NCI-H226 (cell line): ENCODE measurements at places on chromosomes 2 and 18.

DNA sequence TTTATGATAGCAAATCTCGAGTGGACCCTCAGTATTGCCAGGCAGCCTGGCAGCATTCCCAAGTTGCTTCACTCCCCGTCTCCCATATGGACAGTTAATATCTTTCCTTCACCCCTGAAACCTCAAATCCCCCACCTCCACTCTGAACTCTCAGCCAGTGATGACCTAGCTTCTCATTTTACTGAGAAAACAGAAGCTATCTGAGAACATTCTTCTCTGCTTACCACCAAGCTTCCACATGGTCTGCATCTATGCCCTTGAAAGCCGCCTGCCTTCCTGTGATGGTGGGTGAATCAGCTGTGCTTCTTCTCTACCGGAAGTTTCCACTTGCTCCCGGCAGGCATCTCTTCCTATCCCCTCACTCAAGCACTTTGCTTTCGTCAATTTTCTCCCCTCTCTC lies 529.2 kb downstream of the EPHA4 start:
- no peak for DNase-seq

DNA sequence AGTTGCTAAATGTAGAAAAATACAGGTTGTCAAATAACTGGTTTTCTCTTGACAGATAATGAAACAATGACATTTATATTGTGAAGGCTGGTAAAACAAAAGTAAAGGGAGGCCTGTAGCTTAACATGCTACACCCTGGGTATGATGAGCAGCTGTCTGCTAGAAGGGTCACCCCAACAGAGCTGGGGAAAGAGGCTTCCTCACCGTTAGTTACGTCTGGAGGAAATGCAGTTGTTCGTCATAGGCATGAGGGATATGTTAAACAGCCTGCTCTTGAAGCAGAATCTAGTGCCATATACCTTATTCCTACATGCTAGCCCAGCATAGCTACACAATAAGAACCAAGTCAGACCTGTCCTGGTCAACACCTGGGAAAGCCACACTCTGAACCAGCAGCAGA lies 49.9 kb downstream of the LPIN2 start:
- no peak for DNase-seq

- no peak for DNase-seq
Measured at GRCh38 chr18:21255211-21255610, 13.2 kb downstream of the GREB1L start.

DNA sequence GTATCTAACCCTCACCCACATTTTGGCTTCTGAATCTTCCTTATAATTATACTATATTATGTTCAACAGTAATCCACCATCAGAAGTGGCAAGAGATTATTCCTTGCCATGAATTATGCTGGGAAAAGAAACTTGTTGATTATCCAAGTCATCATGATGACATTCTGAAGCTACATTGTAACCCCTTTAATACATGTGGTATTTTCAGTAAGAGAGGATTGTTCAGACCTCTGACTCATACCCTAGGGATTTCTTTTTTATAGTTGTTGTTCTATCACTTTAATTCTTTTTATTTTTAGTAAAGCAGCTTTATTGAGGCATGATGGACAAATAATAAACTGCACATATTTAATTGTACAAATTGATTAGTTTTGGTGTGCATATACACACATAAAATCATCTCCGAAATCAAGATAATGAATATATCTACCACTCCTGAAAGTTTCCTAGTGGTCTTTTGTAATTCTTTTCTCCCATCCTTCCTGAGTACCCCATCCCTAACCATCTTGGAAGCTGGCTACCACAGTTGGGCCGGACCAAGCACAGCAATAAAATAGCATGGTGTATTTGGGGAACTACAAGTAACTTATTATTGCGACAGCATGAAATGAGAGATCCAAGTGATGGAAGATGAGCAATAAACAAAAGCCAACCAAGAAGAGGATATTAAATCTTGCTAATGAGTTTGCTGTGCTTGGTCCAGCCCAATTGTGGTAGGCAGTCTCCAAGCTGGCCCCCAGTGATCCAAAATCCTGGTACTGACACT lies 159.9 kb downstream of the BARD1 start:
- DNase-seq: no peak

GRCh38 chr18:36338403-36338933 lies 41.0 kb downstream of the FHOD3 start:
- no peak for DNase-seq

DNA sequence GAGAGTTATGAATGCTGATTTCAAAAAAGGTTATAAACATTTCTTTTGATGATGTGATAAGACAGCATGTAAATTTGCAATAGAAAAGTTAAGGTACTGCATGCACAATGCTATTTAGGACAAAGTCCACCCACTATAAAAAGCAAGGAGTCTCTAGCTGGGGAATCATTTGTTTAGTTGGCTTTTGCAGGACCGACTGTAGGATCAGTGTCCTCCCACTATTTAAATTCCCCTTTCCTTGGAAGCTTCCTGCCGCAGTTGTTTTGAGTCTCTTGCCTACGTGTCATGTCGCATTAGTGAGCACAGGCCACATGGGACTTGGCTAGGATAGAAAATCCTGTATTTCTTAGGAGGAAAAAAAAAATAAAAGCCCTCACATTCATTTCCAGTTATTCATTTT lies 13.1 kb downstream of the QPCT start:
- DNase-seq: no peak

GRCh38 chr2:84838434-84839145 lies 42.3 kb downstream of the TRABD2A start:
- DNase-seq: no peak

DNA sequence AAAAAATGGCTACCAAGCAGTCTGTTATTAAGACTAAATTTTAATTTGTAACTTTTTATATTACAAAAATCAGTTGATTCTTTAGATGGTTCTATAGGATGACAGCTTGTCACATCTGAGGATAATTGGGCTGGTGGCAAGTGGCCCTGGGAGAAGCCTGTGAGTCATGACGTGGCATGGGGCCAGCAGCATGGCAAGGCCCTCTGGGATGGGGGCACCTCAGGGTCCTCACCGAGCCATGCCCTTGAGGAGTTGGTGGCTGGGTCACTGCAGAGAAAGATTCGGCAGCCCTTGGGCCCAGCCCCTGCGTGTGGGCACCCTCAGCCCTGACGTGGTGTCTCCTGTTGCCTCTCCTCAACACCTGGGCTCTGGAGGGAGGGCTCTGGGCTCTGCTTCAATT lies 49.7 kb downstream of the STK25 start:
- no peak for DNase-seq

- no peak for DNase-seq
Measured at GRCh38 chr2:240917684-240918257, 11.6 kb downstream of the CROCC2 start.

GRCh38 chr2:74516650-74517049 lies 2.4 kb downstream of the TLX2 start:
- DNase-seq: no peak

DNA sequence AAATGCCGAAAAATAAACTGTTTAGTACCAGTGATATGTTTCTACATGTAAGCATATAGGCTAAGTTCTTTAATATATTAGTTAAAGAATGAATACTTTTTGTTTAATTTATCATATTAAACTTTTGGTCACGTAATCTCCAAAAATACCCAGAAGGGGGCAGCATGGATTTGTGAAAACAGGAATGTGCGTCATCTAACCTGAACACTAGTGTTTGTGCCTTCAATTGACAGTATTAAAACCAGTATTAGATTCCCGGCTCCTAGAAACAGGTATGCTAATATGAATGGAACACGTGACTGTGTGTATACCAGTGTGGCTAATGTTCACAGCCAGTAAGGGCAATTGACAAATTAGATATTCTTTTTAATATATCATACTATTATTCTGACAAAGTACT lies 51.8 kb downstream of the WDR7 start:
- no peak for DNase-seq

DNA sequence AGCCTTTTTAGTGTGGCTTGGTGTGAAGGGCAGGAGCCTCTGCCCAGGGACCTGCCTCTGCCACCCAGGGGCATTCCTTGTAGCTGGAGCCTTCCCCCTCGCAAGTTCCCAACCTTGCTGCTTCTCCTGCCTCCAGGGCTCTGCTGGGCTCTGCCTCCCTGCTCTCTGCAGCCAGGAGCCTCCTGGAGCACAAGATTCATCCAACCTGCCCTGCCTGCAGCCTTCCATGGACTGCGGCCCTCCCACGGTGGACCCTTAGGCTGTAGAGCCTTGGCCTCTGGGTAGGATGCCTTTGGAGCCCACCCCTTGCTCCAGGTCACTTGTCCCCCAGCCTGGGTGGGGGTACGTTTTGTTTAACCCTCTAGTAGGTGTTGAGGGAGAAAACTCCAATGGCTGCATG lies 2.5 kb downstream of the SLC66A3 start:
- no peak for DNase-seq

DNA sequence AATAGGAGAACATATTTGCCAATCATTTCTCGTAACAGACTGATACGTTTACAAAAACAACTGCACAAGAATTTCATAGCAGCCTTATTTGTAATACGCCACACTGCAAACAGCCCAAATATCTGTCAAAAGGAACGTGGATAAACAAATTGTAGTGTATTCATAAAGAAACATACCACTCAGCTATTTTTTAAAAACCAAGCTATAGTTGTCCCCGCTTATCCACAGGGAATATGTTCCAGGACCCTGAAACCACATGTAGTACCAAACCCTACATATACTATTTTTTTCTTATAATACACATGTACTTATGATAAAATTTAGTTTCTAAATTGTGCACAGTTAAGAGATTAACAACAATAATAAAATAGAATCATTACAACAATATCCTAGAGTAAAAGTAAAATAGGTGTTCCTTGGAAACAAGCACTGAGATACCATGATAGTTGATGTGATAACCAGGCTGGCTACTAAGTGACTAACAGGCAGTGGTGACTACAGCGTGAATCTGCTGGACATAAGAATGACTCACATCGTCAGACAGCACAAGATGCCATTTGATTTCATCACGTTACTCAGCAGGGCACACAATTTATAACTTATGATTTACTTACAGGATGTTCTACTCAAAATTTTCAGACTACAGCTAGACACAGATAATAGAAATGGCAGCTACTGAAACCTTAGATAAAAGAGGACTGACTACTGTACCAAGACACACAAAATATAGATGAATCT lies 367.4 kb downstream of the NCKAP5 start:
- DNase-seq: peak; percentile 29

DNA sequence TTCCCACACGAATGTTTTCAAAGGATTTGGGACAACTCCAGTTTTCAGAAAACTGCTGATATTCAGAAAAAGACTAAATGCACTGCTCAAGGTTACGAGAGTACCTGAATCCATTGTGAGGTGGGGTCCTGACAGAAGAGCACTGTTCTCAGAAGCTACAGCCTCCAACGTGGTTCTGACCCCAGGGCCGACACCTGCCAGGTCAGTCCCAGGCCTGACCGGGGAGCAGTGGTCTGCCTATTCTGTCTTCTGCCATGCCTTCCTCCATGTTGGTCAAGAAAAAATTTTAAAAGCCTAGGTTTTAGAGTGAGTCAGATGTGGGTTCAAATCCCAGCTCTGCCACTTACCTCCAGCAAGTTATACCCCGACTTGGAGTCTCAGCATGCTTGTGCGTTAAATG lies 212.3 kb downstream of the BCL11A start:
- DNase-seq: no peak

DNA sequence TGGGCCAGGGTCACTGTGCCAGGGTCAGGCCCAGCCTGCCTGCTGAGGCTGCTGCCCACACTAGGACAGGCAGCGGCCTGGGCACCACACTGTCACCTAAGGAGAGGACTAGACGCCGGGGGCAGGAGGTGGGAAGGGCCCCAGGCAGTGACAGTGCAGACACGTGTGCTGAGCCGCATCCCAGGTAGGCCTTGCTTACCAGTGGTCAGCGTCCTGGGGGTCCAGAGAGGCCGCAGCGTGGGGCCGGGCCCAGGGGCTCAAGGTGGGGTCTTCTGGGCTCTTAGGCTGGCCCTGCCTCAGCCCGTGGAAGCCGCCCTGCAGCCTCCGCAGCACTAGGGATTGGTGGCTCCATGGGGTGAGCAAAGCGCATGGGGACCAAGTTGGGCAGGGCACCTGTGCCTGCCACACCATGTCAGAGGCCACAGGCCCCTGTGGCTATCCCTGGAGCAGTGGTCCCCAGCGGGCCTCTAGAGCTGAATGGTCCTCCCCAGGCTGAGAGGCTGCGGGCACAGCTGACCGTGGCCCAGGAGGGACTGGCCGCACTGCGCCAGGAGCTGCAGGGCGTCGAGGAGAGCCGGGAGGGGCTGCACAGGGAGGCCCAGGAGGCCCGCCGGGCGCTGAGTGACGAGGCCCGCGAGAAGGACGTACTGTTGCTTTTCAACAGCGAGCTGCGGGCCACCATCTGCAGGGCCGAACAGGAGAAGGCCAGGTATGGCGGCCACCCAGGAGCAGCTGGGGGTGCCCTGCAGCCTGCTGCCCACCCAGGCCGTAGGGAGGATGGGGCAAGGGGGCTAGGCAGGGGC lies 35.2 kb upstream of the SNED1 start:
- no peak for DNase-seq

- DNase-seq: no peak
Measured at GRCh38 chr2:40877734-40878288, 425.9 kb upstream of the SLC8A1 start.

GRCh38 chr2:20012282-20013125 lies at the start of gene MATN3:
Gene MATN3 (minus strand): TSS chr2:20012668. CDS start chr2:20012631, 37 bp downstream.
- peak; percentile 17 for DNase-seq

DNA sequence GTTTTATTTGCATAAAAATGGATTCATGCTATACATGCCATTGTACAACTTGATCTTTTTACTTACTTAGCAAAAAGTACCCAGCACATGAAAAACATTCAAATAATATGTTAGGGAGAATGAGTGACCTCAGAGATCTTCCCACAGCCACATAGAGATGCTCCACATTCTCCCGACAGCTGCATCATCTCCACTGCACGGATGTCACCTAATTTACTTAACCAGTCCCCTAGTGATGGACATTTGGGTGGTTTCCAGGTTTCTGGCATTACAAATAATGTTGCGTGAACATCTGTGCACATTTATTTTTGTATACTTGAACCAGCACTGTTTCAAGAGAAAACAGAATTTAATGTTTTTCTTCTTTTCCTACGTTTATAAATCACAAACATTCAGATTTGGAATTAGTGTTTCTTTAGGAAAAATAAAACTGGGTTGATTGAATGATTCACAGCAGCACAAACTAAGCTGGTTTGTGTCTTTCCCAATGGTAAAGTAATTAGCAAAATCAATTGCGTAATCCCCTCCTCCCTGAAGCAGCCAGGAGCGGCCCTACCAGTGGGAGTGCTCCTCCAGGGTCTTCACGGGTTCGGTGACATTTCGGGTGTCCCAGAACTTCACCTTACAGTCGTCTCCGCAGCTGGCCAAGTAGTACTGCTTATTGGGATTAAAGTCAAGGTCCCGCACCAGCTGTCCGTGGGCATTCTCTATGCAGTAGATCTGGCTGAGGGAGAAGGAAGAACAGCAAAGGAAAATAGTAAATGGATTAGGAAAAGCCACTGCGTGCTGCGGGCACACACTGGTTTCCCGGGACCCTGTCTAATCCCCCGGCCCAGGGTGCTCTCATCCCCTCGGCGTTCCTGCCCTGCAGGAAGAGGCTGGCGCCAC lies 183.9 kb downstream of the EIPR1 start:
- no peak for DNase-seq

- no peak for DNase-seq
Measured at GRCh38 chr2:100460904-100461530, 9.3 kb upstream of the NMS start.

DNA sequence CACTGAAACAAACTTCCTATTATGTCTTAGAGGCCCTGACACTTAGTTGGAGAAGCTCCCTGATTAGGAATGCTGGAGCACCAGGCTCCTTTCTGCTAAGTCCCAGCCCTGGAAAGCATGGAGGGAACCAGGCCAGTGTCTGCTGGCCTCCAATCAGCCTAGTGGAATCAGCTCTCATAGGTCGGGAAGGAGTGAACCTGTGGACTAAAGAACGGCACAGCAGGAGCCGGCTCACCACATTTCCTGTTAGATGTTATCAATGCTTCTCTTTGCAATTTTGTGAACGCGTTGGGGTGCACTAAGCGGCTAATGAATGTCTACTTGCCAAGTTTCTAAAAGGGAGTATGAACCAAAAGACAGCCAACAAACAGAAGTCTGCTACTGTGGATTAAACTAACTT lies 296.6 kb downstream of the NAPG start:
- DNase-seq: no peak
